ENCODE measurements at places on chromosomes 1 and 21.

- no peak for DNase-seq
- H3K27me3 ChIP-seq: peaks cover 39% of the 10 kb centered on the region
- no peak overlapping the region for H3K27ac ChIP-seq
- no peak overlapping the region for H3K4me3 ChIP-seq
- no peaks in the 10 kb centered on the region for H3K36me3 ChIP-seq
These were observed 4.5 kb upstream of the EDEM3 start for GRCh38 chr1:184759112-184759511.

DNA sequence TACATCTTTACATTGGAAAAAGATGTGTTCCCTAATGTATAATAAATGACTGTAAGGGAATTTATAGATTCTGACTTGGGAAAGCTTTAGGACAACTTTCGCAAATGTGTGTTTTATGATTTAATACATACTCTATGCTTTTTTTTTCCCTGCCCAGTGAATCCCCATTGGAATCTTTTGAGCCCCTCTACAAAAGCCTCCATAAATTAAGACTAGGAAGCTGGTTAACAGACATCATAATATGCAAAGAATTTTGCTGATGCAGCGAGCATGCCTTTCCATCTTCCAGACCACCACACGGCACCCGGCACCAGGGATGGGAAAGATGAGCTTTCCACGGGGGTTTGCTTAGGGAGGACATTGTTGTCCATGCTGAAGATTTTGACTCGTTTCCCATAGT is 156.1 kb upstream of the IVNS1ABP start:
- no peak overlapping the region for H3K27ac ChIP-seq
- no peak for DNase-seq
- peaks cover 5% of the 10 kb centered on the region for H3K4me1 ChIP-seq

- peaks cover 14% of the 10 kb centered on the region for H3K36me3 ChIP-seq
- H3K4me3 ChIP-seq: no peak overlapping the region
- no peak for DNase-seq
- no peaks in the 10 kb centered on the region for H3K27me3 ChIP-seq
- no peak overlapping the region for H3K27ac ChIP-seq
These were observed 16.1 kb downstream of the AKR1A1 start for GRCh38 chr1:45566722-45567121.

DNA sequence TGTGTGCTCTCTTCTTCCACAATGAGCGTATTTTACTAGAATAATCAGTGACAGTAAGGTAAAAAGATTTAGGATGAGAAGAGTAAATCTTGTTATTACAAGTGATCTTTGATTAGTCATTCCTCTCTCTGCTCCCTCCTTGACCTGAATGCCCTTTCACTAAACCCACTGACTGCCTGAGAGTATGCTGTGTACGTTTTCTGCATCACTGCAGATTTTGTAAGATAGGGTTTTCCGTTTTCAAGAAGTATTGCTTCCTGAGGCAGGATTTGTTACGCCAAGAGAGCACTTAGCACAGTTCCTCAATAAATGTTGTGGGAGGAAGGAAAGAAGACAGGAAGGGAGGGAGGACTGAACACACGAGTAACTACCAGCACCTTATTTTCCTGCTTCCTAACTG is 7.7 kb upstream of the LAMB3 start:
- no peaks in the 10 kb centered on the region for H3K36me3 ChIP-seq
- no peak for DNase-seq
- peaks cover 3% of the 10 kb centered on the region for H3K27me3 ChIP-seq

GRCh38 chr1:17189632-17189990 is 15.3 kb upstream of the PADI1 start:
- H3K27ac ChIP-seq: peak overlapping the region; percentile 50
- no peak overlapping the region for H3K4me3 ChIP-seq
- DNase-seq: no peak
- H3K36me3 ChIP-seq: peaks cover 2% of the 10 kb centered on the region

DNA sequence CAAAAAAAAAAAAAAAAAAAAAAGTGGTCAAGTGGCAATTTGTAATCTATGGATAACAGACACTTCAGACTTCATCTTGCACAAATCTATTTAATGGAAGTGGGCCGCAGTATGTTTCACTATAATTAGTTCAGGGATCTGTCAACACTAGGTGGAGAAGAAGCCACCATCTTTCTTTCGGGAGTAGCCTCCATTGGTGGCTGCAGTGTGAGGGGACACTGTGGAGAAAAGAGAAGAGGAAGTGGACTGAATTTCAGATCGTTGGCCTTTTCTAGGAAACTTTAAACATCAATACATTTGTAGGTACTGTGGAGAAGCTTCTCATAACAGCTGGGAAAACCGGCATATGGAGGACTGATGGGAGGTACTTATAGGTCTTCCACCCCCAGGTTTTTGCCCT is 8.0 kb upstream of the ELAPOR1 start:
- no peak for DNase-seq
- peaks cover 7% of the 10 kb centered on the region for H3K36me3 ChIP-seq
- peak overlapping the region; percentile 75 for H3K4me3 ChIP-seq
- H3K4me1 ChIP-seq: peaks cover 5% of the 10 kb centered on the region
- peaks cover 17% of the 10 kb centered on the region for H3K27me3 ChIP-seq

GRCh38 chr1:180258290-180258689 is 28.2 kb downstream of the LHX4 start:
- H3K4me3 ChIP-seq: no peak overlapping the region
- H3K36me3 ChIP-seq: no peaks in the 10 kb centered on the region
- peaks cover 36% of the 10 kb centered on the region for H3K27me3 ChIP-seq
- H3K27ac ChIP-seq: no peak overlapping the region
- H3K4me1 ChIP-seq: no peaks in the 10 kb centered on the region
- DNase-seq: no peak

DNA sequence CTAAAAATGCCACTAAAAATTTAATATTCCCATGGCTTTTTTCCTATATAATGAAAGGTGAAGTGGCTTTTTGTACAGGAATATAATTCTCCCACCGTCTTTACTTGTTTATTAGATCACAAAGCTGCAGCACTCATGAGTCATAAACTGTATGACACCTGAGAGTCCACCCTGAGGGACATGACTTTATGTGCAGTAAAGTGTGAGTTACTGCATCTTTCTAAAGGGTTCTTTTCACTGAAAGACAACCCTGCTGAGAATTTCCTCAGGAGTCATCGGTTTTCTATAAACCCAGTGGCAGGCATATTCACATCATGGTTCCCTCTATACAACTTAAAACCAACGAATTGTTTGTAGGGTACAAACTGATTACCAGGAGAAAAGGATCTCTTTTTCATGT is 77.4 kb downstream of the APP start:
- H3K4me3 ChIP-seq: no peak overlapping the region
- no peaks in the 10 kb centered on the region for H3K27me3 ChIP-seq

DNA sequence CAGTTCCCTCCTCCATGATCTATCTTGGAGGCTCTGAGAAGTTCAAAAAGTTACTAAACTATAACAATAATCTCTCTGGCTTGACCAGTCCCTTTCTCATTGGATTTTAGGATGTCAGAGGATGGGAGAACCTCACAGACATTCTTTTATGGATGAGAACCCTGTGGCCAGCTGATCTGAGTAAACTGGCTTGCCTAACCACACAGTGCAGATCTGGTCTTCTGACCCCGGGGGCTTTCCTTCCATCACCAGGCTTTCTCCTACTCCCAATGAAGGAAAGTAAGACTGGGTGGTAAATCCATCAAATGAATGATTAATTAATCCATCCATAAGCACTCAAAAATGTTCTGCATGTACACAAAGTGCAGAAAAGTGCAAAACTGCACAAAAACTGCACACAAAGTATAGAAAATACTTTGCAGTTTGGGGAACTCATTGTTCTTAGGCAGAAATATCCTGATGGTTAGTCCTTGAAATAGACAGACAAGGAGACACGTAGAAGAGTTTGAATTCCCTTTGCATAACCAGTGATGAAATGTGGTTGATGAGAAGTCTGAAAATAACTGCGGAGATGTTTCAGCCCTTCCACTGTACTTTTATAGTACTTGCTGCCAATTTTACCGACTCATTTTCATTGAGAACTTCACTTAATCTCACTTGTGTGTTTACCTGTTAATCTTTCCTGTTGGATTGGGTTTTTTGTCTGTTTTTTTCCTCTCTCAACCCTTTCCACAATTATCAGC is 2.5 kb upstream of the F3 start:
- DNase-seq: no peak
- peak overlapping the region; percentile 66 for H3K4me3 ChIP-seq
- peaks cover 4% of the 10 kb centered on the region for H3K36me3 ChIP-seq
- peaks cover 38% of the 10 kb centered on the region for H3K4me1 ChIP-seq
- peaks cover 45% of the 10 kb centered on the region for H3K27me3 ChIP-seq

DNA sequence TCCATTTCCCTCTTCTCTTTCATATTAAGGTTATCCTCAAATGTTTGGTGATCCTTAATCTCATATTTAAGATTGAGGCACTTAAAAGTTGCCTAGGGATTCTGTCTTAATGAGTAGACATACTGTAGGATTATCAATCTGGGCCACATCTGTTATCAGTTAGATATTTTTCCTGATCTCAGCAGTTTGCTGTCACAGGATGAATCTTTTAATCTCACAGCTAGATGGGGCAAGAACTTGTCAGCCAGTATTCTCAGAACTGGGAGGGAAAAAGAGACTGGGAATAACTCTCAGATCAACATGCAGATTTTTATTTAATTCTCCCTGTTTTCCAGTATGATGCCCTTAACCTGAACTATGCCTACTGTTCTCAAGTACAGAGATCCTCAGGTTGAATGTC is 14.0 kb downstream of the ZNF644 start:
- no peak for DNase-seq
- H3K4me1 ChIP-seq: peaks cover 11% of the 10 kb centered on the region
- peaks cover 54% of the 10 kb centered on the region for H3K36me3 ChIP-seq
- H3K27ac ChIP-seq: no peak overlapping the region

- peaks cover 29% of the 10 kb centered on the region for H3K4me1 ChIP-seq
- H3K27ac ChIP-seq: peak overlapping the region; percentile 11
- DNase-seq: no peak
- peaks cover 2% of the 10 kb centered on the region for H3K27me3 ChIP-seq
These were observed 210.3 kb downstream of the ASTN1 start for GRCh38 chr1:176954242-176954641.

- DNase-seq: no peak
- H3K4me1 ChIP-seq: no peaks in the 10 kb centered on the region
- no peaks in the 10 kb centered on the region for H3K36me3 ChIP-seq
These were observed 107.5 kb downstream of the CHRM3 start for GRCh38 chr1:239493811-239494414.

GRCh38 chr1:153683854-153684253 is 5.4 kb downstream of the NPR1 start:
- no peaks in the 10 kb centered on the region for H3K36me3 ChIP-seq
- H3K27me3 ChIP-seq: peaks cover 63% of the 10 kb centered on the region
- H3K4me1 ChIP-seq: peaks cover 9% of the 10 kb centered on the region
- H3K27ac ChIP-seq: no peak overlapping the region

- peak overlapping the region; percentile 10 for H3K27ac ChIP-seq
- no peak overlapping the region for H3K4me3 ChIP-seq
- no peak for DNase-seq
- H3K36me3 ChIP-seq: no peaks in the 10 kb centered on the region
These were observed 6.0 kb upstream of the C1orf174 start for GRCh38 chr1:3905953-3906671.

- no peaks in the 10 kb centered on the region for H3K36me3 ChIP-seq
- no peak overlapping the region for H3K4me3 ChIP-seq
- no peaks in the 10 kb centered on the region for H3K27me3 ChIP-seq
- H3K27ac ChIP-seq: no peak overlapping the region
- H3K4me1 ChIP-seq: peaks cover 3% of the 10 kb centered on the region
These were observed 23.4 kb downstream of the CNIH3 start for GRCh38 chr1:224639426-224639975.

- no peak overlapping the region for H3K27ac ChIP-seq
These were observed 15.5 kb downstream of the ZNF644 start for GRCh38 chr1:91006113-91006908.

- no peak for DNase-seq
- peaks cover 3% of the 10 kb centered on the region for H3K27me3 ChIP-seq
- no peak overlapping the region for H3K4me3 ChIP-seq
These were observed 180.4 kb downstream of the FOXD2 start for GRCh38 chr1:47618222-47618720.

- no peaks in the 10 kb centered on the region for H3K4me1 ChIP-seq
- no peaks in the 10 kb centered on the region for H3K27me3 ChIP-seq
- no peaks in the 10 kb centered on the region for H3K36me3 ChIP-seq
- no peak for DNase-seq
These were observed 93.9 kb upstream of the TSPAN2 start for GRCh38 chr1:115183158-115183557.

DNA sequence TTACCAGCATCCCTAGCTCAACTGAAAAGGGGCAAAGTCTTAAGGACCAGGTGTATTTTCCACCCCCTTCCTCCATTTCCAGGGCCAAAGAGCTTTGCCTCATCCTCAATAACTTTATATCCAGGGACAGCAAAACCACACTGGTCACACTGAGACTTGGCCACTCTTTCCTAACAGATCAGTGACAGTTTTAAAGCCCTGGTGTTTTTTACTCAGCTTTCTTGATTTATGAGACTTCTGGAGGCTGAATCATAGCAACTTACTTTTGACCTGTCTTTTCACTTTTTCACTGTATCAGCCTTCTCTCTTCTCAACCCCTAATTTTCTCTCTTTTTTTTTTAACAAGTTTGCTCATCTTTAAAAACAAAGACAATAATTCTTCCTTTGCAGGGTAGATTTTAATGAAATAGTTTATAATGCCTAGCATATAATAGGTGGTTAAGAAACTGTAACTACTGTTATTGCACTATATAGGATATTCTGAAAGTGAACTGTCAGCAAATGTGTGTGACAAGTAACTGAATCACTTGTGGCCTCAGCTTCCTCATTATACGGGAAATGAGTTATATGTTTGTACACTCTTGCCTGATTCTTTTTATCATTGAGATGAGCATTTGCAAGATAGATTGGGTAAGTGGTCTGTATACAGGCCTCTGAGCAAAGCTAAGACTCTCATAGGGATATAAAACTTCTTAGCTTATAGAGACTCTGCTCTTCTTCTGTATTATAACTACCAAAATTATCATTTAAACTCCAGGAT is 19.7 kb upstream of the DYNLT5 start:
- no peaks in the 10 kb centered on the region for H3K4me1 ChIP-seq
- DNase-seq: no peak
- H3K4me3 ChIP-seq: no peak overlapping the region
- no peaks in the 10 kb centered on the region for H3K36me3 ChIP-seq
- H3K27me3 ChIP-seq: no peaks in the 10 kb centered on the region
- H3K27ac ChIP-seq: no peak overlapping the region
